Muscle of back (tissue), 13 donors: ENCODE measurements at places on chromosomes 3 and 15.

DNA sequence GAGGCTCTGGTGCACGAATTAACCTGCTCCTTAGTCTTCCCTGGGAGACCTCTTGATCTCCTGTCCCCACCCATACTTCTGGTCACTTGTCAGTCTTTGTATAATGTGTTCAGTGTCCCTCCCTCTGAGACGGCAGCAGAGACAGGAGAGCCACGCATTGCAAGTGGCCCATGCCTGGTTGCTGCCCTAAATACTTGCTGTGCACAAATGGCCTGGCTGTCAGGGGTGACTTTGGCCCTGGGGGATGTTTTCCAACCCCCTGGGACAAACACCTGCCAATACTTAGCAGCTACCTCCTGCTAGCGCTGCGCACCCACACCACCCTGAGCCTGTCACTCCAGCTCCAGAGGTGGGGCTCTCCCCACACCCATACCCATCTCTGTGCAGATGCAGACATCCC is 17.2 kb downstream of the KLF13 start:
- no peak for DNase-seq

GRCh38 chr3:156381253-156381652 is 173.7 kb downstream of the SSR3 start:
- DNase-seq = no peak

- no peak for DNase-seq
Observed at GRCh38 chr3:71903112-71903495, 118.2 kb upstream of the PROK2 start.

- no peak for DNase-seq
Observed at GRCh38 chr3:188315553-188315952, 161.6 kb downstream of the LPP start.

GRCh38 chr3:64220161-64220914 is 4.9 kb downstream of the PRICKLE2 start:
- DNase-seq = no peak

- peak; percentile 34 for DNase-seq
Observed at GRCh38 chr15:71328453-71328852, 213.2 kb downstream of the THSD4 start.

- DNase-seq = no peak
Observed at GRCh38 chr3:99191186-99191585, 289.7 kb upstream of the DCBLD2 start.

DNA sequence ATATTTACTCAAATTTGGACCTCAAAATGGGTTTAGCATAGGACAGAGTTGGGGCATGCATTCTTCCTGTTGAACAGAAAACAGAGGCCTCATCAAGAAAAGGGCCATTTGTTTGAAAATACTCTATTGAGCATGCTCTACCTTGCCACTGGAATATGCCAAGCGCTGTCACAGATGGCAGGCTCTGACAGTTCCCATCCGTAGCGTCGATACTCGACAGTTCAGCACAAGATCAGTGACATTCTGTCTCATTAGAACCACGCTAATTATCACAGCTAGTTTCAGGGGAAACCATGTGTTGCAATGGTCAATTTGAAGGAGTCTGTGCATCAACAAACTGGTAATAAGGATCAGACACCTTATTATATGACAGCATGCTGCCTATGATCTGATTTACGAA is 54.5 kb downstream of the SATB1 start:
- no peak for DNase-seq

DNA sequence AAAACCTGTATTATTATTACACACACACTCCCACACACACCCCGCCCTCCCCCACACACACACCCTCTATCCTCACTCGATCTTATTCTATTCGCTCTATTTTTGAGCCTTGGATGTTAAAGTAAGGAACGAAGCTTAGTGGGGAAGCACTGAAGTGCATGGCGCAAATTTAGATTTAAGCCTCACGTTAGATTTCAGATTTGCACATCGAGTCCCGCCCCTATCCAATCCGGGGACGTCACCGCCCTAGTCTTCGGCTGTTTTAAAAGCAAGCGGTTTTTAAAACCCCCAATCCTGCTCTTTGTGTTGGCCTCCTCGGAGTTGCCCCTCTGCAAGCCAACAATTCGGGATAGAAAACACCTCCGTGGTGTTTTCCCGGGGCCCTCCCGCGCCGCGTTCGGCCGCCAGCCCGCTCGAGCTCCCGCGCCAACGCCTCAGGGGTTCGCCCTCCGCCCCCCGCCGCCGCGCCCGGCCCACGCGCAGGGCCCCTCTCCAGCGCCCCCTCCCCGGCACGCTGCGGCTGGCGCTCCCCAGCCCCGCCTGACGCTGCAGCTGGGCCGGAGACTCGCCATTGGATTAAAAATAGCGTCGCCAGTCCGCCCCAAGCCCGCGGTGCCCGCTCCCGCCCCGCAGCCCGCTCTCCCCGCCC is at the start of gene USP13:
Gene USP13 (plus strand): TSS at position 594 of the 649 bp plus-strand sequence. CDS start 186 bp downstream, outside the sequence.
- peak; percentile 81 for DNase-seq

DNA sequence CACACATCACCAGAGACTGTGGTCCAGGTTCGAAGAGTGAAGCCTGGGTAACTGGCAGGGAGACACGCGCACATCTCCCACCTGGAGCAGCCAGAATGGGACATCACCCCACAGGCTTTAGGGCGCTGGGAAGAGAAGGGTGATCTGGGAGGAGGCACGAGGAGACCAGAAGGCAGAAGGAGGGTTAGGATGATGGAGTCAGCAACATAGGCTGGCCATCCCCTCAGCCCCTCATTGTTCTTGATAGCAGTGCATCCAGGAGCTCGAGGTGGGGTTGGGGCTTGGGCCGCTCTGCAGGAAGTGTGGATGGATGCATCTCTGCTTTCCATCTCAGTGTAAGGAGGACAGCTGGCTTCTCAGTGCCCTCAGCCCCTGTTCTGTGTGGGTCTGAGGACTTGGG is 15.2 kb downstream of the PLA2G4F start:
- no peak for DNase-seq
